Fibroblast of skin of right quadriceps (primary cell): ENCODE measurements at places on chromosomes 13 and 19.
A peak's percentile ranks its signal among the peaks of the same experiment; 100 is the strongest.

GRCh38 chr13:21518617-21519144 is 59.6 kb upstream of the ZDHHC20 start:
- DNase-seq: no peak

DNA sequence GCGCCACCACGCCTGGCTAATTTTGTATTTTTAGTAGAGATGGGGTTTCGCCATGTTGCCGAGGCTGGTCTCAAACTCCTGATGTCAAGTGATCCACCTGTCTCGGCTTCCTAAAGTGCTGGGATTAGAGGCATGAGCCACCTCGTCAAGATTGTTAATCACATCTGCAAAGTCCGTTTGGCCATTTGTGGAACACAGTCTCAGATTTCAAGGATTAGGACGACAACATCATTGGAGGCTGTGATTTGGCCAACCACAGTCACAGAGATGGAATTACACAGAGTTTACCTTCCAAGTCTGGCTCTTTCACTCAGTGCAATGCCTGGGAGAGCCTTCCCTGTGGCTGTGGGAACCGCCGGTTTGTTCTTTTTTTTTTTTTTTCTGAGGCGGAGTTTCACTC is 17.8 kb downstream of the SULT2B1 start:
- DNase-seq: peak; percentile 55

DNA sequence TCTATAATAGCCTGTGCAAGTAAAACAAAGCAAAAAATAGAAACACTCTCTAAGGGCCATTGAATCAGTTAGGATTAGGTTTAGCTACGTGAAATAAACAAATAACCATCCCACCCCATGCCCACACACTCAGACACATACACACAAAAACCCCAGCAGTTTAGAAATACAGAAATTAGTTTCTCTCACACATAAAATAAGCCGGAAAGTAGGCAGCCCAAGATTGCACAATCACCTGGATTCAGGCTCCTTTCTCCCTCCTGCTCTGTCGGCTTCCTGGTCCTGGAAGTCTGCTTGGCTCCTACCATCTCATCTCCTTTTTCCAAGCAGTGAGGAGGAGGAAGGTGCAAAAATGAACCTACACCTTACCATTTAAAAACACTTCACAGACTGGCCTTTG is 22.6 kb upstream of the USP12 start:
- DNase-seq: no peak

DNA sequence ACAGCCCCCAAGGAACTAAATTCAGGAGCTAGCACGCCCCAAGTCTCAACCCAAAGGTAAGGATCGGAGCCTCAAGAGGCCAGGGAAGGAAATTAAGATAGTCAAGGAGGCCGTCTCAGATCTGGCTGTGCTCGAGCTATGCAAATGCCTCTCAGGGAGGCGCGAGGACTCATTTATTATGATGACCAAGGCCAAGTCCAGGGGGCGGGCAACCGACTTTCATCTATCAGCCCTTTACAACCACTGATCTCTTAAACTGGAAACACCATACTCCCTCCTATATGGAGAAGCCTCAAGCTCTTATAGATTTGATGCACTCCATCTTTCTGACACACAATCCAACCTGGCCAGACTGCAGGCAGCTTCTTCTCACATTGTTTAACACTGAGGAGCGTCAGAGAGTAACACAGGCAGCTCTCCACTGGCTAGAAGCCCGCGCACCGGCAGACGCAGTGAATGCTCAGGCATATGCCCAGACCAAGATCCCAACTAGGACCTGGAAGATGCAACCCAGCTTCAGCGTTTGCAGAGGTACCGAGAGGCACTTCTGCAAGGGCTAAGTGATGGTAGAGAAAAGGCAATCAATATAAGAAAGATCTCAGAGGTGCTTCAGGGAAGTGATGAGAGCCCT is 9.6 kb upstream of the SLC15A1 start:
- no peak for DNase-seq

DNA sequence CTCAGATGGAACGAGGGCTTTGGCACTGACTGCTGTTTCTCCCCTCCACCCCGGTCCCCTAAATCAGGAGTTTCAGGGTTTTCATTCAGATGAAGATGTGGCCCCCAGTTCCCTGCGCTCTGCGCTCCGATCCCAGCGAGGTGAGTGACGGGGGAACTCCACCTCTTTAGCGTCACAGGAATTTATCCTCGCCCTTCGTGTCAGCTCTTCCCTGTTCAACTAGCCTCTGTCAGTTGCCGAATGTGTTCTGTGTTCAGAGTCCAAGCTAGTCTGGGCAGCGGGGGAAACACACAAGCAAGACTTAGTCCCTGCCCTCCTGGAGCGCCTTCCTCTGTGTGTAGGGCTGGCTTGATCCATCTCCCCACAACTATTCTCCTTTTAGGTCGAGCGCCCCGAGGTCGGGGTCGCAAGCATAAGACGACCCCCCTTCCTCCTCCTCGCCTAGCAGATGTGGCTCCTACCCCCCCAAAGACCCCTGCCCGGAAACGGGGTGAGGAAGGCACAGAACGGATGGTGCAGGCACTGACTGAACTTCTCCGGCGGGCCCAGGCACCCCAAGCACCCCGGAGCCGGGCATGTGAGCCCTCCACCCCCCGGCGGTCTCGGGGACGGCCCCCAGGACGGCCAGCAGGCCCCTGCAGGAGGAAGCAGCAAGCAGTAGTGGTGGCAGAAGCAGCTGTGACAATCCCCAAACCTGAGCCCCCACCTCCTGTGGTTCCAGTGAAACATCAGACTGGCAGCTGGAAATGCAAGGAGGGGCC is 1.8 kb downstream of the KMT2B start:
- DNase-seq: no peak

DNA sequence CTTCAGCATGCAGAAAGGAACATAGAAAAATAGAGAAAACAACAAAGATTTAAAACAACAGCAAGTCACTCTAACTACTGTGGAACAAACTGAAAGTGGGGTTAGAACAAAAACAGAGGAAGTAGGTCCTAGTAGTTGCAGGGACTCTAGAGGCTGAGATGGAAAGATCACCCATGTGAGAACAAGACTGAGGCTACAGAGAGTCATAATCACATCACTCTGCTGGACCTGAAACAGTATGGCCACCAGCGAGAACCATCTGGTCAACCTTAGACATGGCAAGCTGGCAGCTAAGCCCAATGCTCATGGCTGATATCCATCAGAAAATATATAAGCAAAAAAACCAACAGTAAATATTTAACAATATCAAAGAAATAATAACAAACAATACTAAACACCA is 35.8 kb upstream of the ZNF724 start:
- DNase-seq: no peak
